Esophagus muscularis mucosa (tissue), 4 donors: ENCODE measurements at places on chromosomes 7 and 10. TPM values are rescaled to one million over a fixed set of nuclear protein-coding genes. Genes with fewer than 3 reads are reported as not detected.

The ZNF727 gene
- 0.65 TPM for total RNA-seq

DNA sequence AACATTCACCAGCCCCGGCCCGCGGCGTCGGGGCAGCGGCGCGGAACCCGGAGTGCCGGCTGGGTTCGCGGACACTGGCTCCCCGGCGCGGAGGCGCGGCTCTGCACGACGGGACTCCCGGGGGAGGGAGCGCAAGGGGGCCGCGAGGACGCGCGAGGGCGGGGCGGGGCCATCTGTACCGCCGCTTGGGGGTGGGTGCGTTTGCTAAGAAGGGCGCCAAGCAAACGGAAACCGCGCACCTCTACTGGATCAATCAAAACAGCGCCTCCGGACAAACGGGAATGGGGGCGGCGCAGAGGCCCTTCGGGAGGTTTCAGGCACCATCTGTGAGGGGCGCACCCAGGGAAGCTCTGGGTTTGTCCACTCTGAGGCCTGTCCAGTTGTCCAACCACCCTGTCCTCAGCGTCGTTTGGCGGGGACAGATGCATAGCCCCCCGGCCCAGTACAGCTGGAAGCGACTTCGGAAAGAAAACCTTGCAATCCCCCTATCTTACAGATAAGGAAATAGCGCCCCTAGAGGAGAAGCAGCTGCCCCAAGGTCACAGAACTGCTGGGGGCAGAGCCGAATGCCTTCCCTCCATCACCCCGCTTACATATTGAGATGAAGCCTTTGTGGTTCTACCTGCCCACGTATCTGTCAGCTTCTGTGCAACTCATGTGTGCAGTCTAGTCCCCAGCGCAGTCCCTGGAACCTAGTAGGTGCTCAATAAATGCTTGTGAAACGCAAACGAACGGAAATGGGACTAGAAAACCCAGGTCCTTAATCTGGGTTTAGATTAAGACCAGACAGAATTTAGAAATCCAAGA is 10.7 kb upstream of the SLIT1 start:
- peak overlapping the region; percentile 51 for H3K4me3 ChIP-seq
- H3K4me1 ChIP-seq: peaks cover 10% of the 10 kb centered on the region
- H3K27ac ChIP-seq: no peak overlapping the region
- no peak for DNase-seq
- no peaks in the 10 kb centered on the region for H3K27me3 ChIP-seq
- no peaks in the 10 kb centered on the region for H3K36me3 ChIP-seq

DNA sequence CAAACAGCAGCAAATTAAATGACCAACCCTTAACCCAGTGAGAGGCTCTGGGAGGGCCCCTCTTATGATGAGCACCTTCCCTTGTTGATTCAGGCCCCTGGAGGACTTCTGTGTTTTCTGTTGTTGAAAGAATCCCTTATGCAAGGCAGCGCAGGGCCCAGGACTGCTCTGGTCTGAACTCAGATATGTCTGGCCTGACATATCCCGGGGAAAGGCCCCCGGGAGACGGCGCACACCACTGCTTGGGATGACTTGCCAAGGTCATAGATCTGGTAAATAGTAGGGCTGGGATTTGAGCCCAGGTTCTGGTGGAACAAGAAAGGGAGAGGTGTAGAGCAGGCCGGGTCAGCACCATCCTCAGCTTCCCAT is 124.0 kb downstream of the AOAH start:
- no peaks in the 10 kb centered on the region for H3K36me3 ChIP-seq
- H3K4me3 ChIP-seq: no peak overlapping the region
- no peaks in the 10 kb centered on the region for H3K27me3 ChIP-seq
- no peak overlapping the region for H3K27ac ChIP-seq
- peak; percentile 80 for DNase-seq

The ASB15 gene
- not detected for total RNA-seq

- DNase-seq: no peak
- no peak overlapping the region for H3K27ac ChIP-seq
- H3K27me3 ChIP-seq: peaks cover 5% of the 10 kb centered on the region
- no peaks in the 10 kb centered on the region for H3K36me3 ChIP-seq
- no peaks in the 10 kb centered on the region for H3K4me1 ChIP-seq
Measured at GRCh38 chr7:127629268-127629854, 11.4 kb upstream of the PAX4 start.

The NPTX2 gene
- 28.3 TPM for total RNA-seq
